GM13977 (cell line): ENCODE measurements at places on chromosomes 2 and 18.

DNA sequence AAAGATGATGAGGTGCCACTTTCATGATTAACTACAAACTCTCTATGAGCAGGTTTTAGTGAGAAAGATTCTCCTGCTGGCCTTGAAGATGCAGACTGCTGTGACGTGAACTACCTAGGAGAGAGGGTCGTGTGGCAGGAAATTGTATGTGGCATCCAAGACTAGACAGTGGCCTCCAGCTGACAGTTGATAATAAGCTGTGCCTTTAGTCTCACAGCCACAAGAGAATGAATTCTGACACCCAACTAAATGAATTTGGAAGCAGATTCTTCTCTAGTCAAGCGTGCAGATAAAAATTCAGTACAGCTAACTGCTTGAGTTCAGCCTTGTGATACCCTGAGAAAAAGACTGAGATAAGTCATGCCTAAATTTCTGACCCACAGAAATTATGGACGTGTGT is 169.0 kb upstream of the COL3A1 start:
- no peak for DNase-seq

- no peak for DNase-seq
These were observed 1.1 kb downstream of the RPS27A start for GRCh38 chr2:55233658-55233940.

- no peak for DNase-seq
These were observed 21.0 kb upstream of the GPR17 start for GRCh38 chr2:127624756-127625571.

GRCh38 chr2:191109888-191110287 is 40.9 kb downstream of the STAT4 start:
- no peak for DNase-seq
